ENCODE measurements at places on chromosomes 5 and 9.

- DNase-seq: no peak
These were observed 28.0 kb upstream of the MLLT3 start for GRCh38 chr9:20650313-20650712.

GRCh38 chr9:130213911-130214761 is 41.9 kb downstream of the NCS1 start:
- no peak for DNase-seq

GRCh38 chr5:175778951-175779503 is 92.4 kb upstream of the CPLX2 start:
- DNase-seq: no peak

GRCh38 chr5:27020973-27021372 is 17.4 kb downstream of the CDH9 start:
- DNase-seq: no peak

- no peak for DNase-seq
These were observed 340.3 kb downstream of the KDM4C start for GRCh38 chr9:7097785-7098752.

GRCh38 chr9:270657-271237 is 56.1 kb downstream of the DOCK8 start:
- DNase-seq: no peak

- DNase-seq: no peak
These were observed 418.5 kb upstream of the COX7C start for GRCh38 chr5:86199287-86199686.

GRCh38 chr5:108696951-108697715 is 50.6 kb upstream of the FER start:
- DNase-seq: no peak

DNA sequence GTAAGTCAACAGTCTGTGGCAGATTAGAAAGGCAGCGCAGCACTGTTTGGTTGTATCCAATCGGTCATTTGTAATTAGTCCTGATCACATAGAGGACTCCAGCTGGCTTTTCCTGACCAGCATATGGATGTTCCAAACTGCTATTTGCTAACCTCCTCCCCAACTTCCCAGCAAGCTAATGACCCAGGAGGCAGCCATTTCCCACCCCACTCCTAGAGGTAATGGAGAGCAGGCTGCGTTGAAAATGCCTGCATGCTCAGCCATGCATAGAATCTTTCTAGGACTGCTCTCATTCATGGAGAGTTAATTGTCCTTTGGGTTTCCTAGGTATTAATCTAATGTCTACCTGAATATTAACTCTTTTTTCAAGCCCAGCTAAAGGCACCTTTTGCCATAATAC is 850.6 kb upstream of the WWC1 start:
- no peak for DNase-seq

GRCh38 chr9:74817281-74817810 is 70.4 kb downstream of the TRPM6 start:
- DNase-seq: no peak

- no peak for DNase-seq
These were observed 418.3 kb downstream of the CDH10 start for GRCh38 chr5:24226479-24226878.

- no peak for DNase-seq
These were observed 8.1 kb upstream of the PTPN3 start for GRCh38 chr9:109506097-109506712.

DNA sequence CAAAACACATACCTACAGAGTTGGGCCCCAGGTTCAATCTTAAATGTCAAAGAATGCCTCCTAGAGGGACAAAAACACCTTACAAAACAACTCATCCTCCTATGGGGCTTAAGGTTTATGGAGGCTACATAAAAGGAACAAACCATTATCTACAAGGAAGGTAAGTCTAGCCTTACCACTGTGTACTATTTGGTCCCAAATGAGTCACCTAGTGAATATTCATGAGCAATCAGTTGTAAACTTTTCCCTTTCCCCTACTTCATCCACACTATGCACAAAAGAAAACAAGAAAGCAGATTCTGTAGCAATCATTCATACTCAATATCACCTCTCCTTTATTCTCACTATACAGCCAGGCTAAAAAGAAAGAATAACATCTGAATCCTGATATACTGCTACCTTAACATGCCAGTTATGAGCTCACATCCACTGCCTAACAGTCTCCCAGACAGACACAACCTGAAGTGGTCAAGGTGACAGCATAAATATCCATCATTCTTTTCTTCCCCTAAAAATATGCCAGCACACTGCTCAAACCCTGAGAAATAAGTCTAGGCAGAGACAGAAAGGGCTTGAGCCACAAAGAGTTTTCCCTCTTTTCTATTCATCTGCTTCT is 6.2 kb downstream of the OXCT1 start:
- DNase-seq: no peak

GRCh38 chr9:116767219-116767618 is 80.1 kb downstream of the TRIM32 start:
- no peak for DNase-seq

- no peak for DNase-seq
These were observed 295.3 kb upstream of the TNC start for GRCh38 chr9:115413304-115413703.

GRCh38 chr5:150138551-150139265 is 16.9 kb downstream of the PDGFRB start:
- no peak for DNase-seq

GRCh38 chr9:134991808-134992754 is 74.4 kb upstream of the FCN1 start:
- no peak for DNase-seq

DNA sequence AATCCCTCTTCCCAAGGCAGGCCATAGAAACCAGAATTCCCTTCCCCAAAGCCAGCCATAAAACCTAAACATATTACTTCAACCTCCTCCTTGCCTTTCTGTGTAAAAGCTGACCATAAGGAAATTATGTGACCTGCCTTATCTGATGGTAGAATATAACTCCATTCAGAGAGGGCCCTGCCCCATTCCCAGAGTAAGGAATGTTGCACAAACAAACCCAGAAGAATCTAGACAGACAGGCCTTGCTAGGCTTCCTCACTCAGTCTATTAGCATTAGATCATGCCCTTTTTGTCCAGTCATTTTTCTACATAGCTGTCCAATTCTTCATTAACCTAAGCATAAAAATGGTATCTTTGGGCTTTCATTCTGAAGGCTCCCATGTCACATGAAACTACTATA is 17.8 kb upstream of the IFNB1 start:
- DNase-seq: no peak

- no peak for DNase-seq
These were observed 61.8 kb downstream of the TLE4 start for GRCh38 chr9:79633558-79633957.

- peak; percentile 17 for DNase-seq
These were observed 1.8 kb downstream of the MARCHF6 start for GRCh38 chr5:10355071-10355889.

GRCh38 chr9:37970301-37971107 is 66.6 kb upstream of the SLC25A51 start:
- DNase-seq: no peak

DNA sequence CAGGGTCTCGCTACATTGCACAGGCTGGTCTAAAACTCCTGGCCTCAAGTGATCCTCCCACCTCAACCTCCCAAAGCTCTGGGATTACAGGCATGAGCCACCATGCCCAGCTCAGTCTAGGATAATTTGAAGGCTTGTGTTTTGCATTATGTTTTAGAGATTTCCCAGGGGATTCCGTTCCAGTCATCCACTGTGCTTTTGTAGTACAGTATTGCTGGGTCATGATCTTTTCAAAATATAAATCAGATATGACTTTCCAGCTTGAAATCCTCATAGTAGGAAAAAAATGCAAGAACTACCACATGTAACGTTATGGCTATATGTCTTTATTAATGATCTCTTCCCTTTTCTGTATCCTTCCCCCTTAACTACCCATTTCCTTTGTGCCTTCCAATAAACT is 338.1 kb downstream of the PRELID2 start:
- no peak for DNase-seq

DNA sequence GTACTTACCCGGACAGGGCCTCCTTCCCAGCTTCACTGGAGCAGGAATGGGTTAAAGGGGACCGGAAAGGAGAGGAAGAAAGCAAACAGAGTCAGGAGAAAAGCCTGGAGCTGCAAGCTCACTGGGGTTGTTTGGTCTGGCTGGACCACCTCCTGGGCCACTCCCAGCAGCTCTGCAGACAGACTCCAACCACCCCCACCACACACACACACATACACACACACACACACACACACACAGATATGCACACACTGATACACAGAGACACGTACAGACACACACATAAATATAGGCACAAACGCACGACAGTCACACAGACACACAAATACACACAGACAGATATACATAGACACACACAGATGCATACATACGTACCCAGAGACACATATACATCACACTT is 34.9 kb upstream of the SYNPO start:
- DNase-seq: no peak

DNA sequence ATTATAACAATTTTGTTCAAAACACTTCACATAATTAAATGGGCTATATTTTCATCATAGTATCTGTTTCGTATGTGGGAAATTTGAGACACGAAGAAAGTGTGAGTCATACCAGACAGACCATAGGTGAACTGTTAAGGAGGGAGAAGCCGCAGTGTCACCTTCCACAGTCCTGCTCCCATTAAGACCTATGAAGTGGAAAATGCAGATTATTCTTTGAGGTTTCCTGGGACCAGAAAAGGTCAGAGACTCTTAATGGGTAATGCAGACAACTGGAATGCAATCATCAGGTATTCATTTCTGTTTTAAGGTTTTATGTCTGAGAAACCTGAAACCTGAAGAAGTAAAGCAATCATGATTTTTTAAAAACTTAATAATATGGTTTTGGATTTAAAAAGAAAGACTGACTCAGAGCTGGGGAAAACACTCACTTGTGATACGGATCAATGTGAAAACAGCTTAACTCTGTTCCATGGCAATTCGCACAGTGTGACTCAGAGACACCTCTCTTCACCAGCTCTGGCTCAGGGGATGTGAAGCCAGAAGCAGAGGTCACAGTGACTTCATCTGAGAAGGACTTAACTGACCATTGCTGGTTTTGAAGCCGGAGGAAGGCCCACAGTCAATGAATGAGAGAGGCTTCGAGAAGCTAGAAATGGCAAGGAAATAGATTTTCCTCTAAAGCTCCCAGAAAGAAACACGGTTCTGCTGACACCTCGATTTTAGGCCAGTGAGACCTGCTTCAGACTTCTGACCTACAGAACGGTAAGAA is 17.2 kb upstream of the GCNT1 start:
- peak; percentile 56 for DNase-seq
